ENCODE measurements at places on chromosomes 1 and 21. TPM values are rescaled to one million over a fixed set of nuclear protein-coding genes. Genes with fewer than 3 reads are reported as not detected.

LCE2C gene
- total RNA-seq, result not detected

LCE3D gene
- not detected for total RNA-seq

SH3D21 gene
- 8.6 TPM for total RNA-seq

PSRC1 gene
- 67.3 TPM for total RNA-seq

MROH9 gene
- total RNA-seq, result not detected

TSHB gene
- not detected for total RNA-seq

SCMH1 gene
- total RNA-seq, result 16.6 TPM

SLAMF8 gene
- total RNA-seq, result not detected

YARS1 gene
- 230 TPM for total RNA-seq

MRPL20 gene
- 130 TPM for total RNA-seq

CFH gene
- total RNA-seq, result not detected

COA6 gene
- total RNA-seq, result 40.4 TPM

OR14K1 gene
- not detected for total RNA-seq

KRTAP19-2 gene
- not detected for total RNA-seq

ANKRD45 gene
- 2.8 TPM for total RNA-seq

AMY1C gene
- not detected for total RNA-seq

RAB42 gene
- total RNA-seq, result 13.6 TPM

C4BPA gene
- not detected for total RNA-seq

DDAH1 gene
- 52.1 TPM for total RNA-seq

FAM151A gene
- not detected for total RNA-seq

OR6N2 gene
- total RNA-seq, result not detected

KDF1 gene
- 16.9 TPM for total RNA-seq

RNU1-1 gene
- total RNA-seq, result 1,303 TPM

DNAJC6 gene
- 3.7 TPM for total RNA-seq

SH3BGR gene
- total RNA-seq, result 5.9 TPM

HFM1 gene
- total RNA-seq, result 0.99 TPM

HSPB7 gene
- not detected for total RNA-seq

SEMA6C gene
- 17.5 TPM for total RNA-seq

MRPS21 gene
- total RNA-seq, result 104 TPM

CENPF gene
- 170 TPM for total RNA-seq

SLAMF1 gene
- not detected for total RNA-seq

ZSWIM5 gene
- 2.5 TPM for total RNA-seq

RXFP4 gene
- not detected for total RNA-seq

TIMM17A gene
- total RNA-seq, result 54.3 TPM

GPR61 gene
- total RNA-seq, result 0.15 TPM

ATP6V1G3 gene
- total RNA-seq, result not detected

CCDC17 gene
- 1.9 TPM for total RNA-seq

HMGB4 gene
- total RNA-seq, result not detected

HUNK gene
- 16.7 TPM for total RNA-seq

Measured in H1 (cell line).